ENCODE measurements at places on chromosomes 13 and 19.

DNA sequence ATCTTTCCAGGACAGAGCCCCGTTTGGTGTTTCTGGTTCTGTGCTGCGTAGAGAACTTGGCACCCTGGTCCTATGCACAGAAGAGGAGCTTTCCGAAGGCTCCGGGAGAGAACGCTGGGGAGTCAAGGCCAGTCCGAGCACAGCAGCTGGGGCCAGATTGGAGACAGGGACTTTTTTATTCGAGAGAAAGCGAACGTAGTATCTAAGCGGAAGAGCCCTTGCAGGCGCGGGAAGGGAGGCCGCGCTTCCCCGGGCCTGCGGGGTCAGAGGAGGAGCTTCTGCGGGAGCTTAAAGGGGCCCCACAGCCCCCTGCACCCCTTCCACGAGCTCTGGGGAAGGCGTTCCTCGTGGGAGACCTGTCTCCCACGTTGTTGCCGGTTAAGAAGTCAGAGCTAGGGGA, 48.6 kb upstream of the ARHGEF7 start:
- DNase-seq = no peak

DNA sequence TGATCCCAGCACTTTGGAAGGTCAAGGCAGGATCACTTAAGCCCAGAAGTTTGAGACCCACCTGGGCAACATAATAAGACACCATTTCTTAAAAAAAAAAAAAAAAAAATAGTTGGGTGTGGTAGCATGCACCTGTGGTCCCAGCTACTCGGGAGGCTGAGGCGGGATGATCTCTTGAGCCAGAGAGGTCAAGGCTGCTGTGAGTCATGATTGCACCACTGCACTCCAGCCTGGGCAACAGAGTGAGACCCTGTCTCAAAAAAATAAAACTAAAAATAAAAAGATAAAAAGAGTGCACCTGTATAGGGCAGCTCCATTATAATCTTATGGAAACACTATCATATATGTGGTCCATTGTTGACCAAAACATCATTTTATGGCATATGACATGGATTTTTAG, 25.5 kb upstream of the STARD13 start:
- DNase-seq = no peak

DNA sequence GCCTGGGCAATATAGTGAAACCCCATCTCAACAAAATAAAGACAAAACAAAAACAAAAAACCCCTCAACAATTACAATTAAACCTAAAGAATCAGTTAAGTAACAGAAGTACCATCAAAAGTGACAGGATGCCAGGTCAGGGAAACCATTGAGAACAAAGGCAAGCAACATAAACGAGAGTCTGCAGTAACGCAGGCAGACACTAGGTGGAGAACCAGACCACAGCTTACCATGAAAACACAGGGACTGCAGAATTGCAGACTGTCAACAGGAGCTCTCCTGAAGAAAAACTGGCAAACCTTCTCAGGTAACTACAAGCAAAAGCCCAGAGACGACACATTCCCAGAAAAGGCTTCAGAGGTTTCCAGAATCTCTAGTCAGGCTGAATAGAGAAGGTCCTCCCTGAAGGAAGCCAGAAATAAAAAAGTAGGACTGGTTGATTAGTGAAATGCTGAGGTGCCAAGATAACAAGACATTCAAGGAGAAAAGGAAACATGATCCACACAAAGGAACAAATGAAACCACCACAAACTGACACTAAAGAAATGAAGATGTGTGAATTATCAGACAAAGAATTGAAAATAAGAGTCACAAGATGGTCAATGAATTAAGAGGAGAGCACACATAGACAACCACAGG, 2.2 kb upstream of the ZNF665 start:
- DNase-seq = peak; percentile 26

DNA sequence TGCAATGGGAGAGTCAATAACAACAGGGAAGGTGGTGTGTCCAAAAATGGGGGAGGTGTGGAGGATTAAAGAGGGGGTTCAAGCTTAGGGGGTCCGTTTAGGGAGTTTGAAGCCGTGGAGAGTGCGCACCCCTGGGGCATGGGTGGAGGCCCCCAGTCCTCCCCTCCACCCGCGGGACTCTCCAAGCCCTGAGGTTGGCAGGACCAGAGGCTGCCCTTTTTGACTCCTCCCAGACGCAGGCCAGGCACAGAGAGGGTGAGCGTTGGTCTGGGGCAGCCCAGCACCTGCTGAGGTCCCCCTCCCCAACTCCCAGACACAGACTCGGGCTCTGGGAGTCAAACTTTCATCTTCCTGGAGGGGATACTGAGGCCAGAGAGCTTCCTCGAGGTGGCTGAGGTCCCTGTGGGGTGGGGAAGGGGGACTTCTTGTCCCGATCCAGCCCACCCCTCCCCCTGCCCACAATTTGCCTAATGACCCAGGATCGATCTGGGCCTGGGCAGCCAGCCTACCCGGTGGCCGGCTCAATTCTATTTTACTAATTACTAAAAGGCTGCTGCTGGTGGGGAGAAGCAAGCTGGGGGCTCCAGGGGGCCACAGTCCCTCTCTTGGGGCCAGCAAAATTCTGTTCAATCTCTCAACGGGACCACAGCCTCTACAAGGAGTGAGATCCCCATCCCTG, 2.8 kb upstream of the ONECUT3 start:
- DNase-seq = no peak

GRCh38 chr13:113123226-113124201, 915 bp downstream of the F10 start:
- no peak for DNase-seq

GRCh38 chr13:57991041-57991440, 359.5 kb downstream of the PCDH17 start:
- DNase-seq = no peak

- DNase-seq = no peak
These were observed 788.0 kb upstream of the ATXN8OS start for GRCh38 chr13:69319656-69320055.

GRCh38 chr13:42378383-42378780, 106.4 kb downstream of the AKAP11 start:
- no peak for DNase-seq
